Glomerular endothelial cell (primary cell): ENCODE measurements at places on chromosomes 1 and 21. TPM values are rescaled to one million over a fixed set of nuclear protein-coding genes. Genes with fewer than 3 reads are reported as not detected.

The DISP1 gene
- total RNA-seq: 1.6 and 3.2 TPM in 2 replicates

The FOXO6 gene
- total RNA-seq: not detected in 2 replicates

The HSD3B2 gene
- not detected in 2 replicates for total RNA-seq

The F13B gene
- not detected in 2 replicates for total RNA-seq

The FAM151A gene
- total RNA-seq: not detected in 2 replicates

The SLC2A5 gene
- 0.18 TPM in 1 of 2 replicates, not detected in the other for total RNA-seq

The ELF3 gene
- total RNA-seq: 0.58 and 1.4 TPM in 2 replicates

The SRGAP2C gene
- total RNA-seq: 20.2 and 22.3 TPM in 2 replicates

The TTC24 gene
- not detected in 2 replicates for total RNA-seq

The C1orf87 gene
- total RNA-seq: not detected in 2 replicates

The GNG12 gene
- total RNA-seq: 156 and 190 TPM in 2 replicates

The MCOLN2 gene
- not detected in 2 replicates for total RNA-seq

The VASH2 gene
- 0.53 and 0.76 TPM in 2 replicates for total RNA-seq

The GJB3 gene
- 0.35 and 0.87 TPM in 2 replicates for total RNA-seq

- DNase-seq: no peak
Measured at GRCh38 chr21:18467715-18468114, 64.1 kb upstream of the TMPRSS15 start.

DNA sequence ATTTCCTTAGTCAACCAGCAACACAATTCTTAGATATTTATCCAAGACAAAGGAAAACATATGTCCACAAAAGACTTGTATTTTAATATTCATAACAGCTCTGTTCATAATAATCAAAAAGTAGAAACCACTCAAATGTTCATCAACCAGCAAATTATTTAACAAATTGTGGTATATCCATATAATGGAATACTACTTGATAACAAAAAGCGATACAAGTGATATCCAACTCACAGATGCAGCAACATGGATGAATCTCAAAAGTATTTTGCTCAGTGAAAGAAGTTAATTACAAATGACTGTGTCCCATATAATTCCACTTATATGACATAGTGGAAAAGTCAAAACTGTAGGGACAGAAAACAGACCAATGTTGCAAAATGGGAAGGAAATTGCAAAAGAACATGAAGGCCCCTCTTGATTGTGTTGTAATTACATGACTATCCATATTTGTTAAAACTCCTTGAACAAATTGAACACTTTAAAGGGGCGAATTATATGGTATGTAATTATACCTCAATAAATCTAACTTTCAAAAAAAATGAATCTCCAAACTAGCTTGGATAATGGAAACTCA is 116.9 kb downstream of the EDEM3 start:
- no peak for DNase-seq

GRCh38 chr1:34013958-34014737 is 150.3 kb downstream of the HMGB4 start:
- no peak for DNase-seq

DNA sequence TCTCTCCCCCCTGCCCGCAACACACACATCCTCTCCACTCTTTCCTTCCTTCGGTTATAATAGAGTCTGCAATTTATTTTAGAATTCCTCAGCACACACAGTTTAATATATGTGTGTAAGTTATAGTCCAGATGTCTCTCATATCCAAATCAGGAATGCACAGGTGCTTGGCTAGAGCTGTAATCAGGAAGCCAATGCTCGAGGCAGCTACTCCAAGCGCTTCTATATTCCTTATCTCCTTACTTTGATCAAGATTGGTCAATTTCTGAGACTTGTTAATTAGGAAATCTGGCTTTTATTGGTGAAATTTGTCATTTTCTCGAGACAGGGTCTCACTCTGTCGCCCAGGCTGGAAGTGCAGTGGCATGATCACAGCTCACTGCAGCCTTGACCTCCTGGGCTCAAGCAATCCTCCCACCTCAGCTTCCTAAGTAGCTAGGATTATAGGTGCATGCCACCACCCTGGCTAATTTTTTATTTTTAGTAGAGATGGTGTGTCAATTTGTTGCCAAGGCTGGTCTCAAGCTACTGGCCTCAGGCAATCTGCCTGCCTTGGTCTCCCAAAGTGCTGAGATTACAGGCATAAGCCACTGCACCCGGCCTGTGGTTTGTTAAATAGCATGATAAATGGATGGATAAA is 27.7 kb downstream of the RPL5 start:
- no peak for DNase-seq

- DNase-seq: no peak
Measured at GRCh38 chr1:30762930-30763650, 5.5 kb upstream of the LAPTM5 start.

DNA sequence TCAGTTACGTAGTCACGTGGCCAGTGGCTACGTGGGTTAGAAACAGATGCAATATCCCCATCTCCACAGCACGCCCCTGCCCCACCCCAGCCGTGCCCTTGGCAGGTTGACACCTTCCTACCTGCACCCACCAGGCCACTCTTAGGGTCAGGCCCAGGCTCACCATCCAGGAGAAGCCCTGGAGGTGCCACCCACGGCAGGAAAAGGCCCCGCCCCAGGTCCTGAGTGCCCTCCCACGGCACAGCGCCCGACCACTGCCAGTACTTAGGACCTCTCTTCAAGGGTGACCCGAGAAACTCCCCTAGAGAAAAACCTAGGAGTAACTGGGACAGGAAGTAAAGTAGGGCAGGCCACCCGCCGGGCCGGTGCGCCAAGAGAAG is 1.5 kb downstream of the C1orf35 start:
- DNase-seq: no peak

- DNase-seq: peak; percentile 48
Measured at GRCh38 chr1:156608036-156608674, 6.9 kb upstream of the GPATCH4 start.

GRCh38 chr1:46520063-46520911 is 30.7 kb downstream of the DMBX1 start:
- no peak for DNase-seq

DNA sequence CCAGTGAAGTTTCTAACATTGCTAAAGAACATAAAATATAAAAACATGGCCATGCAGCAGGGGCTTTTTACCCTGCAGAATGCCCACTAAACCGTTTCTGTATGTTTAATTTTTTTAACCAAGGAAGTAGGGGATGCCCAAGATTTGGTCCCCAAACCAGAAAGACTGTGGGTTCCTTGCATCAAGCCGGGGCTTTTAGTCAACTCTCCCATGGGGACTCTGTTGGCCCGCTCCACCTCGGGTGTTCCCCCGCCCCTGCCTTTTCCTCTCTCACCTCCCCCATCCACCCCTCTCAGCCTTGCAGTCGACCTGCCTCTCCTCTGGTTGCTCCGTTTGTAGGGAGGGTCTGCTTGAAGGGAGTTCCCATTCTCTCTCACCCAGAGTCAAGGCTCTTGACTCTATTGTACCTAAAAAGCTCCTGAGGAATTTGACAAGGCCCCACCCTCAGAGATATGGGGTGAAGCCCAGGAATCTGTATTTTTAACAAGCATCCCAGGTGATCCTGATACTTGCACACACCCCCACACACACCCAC is 117.5 kb downstream of the TOMM20 start:
- no peak for DNase-seq

DNA sequence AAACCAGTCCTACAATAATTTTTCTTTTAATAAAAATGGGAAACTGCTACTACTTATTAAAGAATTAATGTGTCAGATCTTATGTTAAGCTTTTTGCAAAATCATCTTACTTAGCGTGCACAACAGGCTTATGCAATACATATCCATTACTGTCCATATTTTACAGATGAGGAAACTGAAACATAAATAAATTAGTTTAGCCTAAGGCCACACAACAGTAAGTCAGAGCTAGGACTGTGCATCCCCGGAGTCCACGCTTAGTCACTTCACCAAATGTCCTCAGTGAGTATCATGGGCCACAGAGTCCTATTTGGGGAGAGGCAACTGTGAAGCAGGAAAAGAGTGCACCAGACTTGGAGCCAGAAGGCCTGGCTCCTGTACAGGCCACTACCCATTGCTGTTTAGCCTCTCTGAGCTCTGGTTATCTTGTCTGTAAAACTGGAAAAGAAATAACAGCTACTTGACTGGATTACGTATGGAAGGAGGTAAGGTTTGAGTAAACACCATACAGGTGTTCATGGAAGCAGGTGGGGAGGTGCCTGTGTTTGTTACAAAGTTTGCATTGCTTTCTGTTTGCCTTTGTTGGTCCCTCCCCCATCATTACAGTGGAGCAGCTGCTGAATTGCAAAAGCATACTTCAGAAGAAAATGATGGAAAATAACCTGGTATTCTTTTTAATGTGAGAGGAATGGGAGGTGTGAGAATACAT is 192.8 kb downstream of the FCRL5 start:
- DNase-seq: no peak

DNA sequence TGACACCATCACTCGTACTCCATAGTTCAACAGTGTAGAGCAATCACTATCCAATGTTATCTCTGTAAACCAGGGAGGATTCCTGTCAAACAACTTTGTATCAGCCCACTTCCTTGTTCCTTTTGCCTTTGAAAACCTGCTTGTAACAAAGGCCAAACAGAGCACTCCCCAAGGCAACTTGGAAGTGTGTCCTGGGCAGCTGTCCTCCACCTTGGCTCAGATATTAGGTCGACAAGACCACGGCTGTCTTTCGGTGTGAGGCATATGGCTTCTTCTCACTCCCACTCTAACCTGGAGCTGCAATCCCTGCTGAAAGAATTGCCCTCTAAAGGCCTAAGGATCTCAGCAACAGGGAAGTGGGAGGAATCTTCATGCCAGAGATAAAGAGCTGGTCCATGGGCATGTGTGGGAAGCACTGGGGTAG is 66.7 kb downstream of the ITPKB start:
- DNase-seq: no peak

DNA sequence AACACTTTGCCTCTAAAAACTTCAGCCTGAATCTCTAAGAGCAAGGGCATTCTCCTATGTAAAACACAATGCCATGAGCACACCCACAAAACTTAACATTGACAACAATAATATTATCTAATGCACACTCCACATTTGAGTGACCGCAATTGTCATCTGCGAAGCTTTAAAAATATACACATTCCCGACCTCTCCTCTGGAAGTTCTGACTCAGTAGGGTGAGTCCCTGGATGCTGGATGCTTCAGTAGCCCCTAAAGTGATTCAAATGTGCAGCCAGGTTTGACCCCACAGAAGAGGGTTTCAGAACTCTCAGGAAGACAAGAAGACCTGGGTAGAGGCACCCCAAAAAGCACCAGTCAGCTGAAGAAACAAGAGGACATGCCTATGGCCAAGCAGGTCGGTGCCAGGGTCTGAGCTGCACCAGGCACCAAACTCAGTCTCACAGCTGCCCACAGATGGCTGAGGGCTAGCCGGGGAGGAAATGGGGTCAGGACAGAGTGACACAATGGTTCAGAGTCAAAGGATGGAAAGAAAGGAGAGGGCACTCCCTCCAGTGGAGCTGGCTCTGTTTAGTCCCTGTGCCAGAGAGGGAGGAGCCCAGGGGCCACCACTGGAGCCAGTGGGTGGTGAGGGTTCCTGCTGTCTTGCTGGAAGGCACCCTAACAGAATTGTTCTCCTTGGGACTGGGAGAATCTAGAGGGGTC is 17.4 kb downstream of the PIK3C2B start:
- DNase-seq: no peak

- DNase-seq: no peak
Measured at GRCh38 chr1:66275083-66275482, 258.9 kb upstream of the SGIP1 start.

GRCh38 chr1:223674119-223674890 is 8.8 kb upstream of the CAPN8 start:
- no peak for DNase-seq

GRCh38 chr1:58857680-58858673 is 74.1 kb upstream of the JUN start:
- no peak for DNase-seq

DNA sequence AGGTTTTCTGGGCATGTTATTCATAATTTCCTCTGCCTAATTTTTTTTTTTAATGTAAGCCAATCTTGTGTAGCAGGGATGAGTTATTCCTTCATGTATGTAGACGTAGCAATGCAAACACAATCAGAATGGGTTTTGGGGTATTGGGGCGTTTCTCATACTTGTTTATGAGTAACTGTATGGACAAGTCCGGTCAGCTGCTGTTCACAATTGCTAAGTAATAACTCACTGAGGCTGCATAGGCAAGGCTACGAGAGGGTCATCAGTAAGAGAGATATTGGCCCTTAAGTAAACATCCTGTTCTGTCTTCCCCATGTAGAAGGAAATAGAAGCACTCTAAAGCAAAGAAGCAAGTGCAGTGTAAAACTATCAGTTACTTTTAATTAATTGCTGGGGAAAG is 9.5 kb upstream of the TARS2 start:
- DNase-seq: no peak

DNA sequence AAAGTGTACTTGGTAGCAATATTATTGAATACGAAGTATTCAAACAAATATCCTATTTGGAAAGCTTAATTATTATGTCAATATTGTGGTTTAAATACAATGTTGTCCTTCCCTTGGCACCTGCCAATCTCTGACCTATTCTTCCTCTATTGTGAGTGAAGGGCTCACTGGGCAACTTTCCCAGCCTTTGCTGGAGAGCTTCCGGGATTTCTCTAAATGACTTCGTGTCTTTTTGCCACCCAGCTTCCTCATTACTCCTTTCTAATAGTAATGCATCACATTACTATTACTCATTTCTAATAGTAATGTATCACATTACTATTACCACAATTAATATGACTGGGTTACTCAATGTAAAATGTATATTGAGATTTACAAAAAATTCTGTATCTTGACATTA is 880.6 kb downstream of the BRINP3 start:
- no peak for DNase-seq

DNA sequence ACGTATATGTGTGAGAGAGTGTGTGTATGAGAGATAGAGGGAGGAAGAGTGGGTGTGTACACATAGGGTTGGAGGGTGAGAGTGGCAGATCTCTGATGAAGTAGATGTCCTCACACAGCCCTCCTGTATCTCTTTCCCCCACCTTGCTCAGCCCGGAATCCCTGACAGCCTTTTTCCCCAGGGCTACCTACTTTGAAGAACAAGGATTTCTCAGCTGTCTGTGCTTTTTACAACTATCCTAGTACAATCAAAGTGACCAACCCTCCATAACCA is 29.1 kb upstream of the CADM3 start:
- no peak for DNase-seq

DNA sequence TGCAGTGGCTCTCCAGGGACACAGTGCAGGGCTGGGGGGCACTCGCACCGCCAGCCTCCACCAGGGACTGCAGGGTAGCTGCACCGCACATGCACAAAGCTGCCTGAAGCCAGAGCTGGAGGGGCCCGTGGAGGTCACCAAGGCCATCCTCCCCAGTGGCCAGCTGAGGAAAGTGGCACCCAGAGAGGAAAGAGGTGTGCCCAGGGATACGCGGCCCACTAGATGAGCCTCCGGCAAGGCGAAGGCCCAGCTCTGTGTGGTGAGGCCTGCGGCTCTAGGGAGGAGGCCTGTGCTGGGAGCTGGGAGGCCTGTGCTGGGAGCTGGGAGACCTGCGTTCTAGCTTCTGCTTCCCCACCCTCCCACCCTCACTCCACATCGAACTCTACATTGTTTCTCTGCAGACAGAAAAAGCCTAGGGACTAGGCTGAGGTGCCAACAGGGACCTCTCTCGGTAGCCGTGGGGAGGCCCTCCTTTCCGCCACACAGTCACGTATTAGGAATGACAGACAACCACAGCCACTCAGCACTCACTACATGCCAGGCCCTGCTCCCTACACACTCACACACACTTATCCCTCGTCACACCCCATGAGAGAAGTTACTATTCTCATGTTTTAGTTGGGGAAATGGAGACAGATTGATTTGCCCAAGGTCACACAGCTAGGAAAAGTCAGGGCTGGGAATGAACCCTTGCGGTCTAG is 921 bp upstream of the ASCL5 start:
- DNase-seq: no peak

- DNase-seq: no peak
Measured at GRCh38 chr1:111476761-111477309, 3.1 kb downstream of the C1orf162 start.

GRCh38 chr1:179881642-179882252 is 338 bp upstream of the TOR1AIP1 start:
- peak; percentile 72 for DNase-seq
